ENCODE measurements at places on chromosomes 5 and 9.

DNA sequence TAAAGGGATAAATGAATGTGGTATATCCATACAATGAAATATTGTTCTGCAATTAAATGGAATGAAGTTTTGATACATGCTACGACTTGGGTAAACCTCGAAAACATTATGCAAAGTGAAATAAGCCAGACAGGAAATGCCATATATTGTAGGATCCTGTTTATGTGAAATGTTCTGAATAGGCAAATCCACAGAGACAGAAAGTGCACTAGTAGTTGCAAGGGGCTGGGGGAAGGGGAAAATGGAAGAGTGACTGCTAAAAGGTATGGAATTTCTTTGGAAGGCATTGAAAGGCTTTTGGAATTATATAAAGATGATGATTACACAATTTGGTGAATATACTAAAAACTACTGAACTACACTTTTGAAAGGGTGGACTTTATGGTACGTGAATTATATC is 97.0 kb downstream of the FOXD1 start:
- DNase-seq, result no peak

DNA sequence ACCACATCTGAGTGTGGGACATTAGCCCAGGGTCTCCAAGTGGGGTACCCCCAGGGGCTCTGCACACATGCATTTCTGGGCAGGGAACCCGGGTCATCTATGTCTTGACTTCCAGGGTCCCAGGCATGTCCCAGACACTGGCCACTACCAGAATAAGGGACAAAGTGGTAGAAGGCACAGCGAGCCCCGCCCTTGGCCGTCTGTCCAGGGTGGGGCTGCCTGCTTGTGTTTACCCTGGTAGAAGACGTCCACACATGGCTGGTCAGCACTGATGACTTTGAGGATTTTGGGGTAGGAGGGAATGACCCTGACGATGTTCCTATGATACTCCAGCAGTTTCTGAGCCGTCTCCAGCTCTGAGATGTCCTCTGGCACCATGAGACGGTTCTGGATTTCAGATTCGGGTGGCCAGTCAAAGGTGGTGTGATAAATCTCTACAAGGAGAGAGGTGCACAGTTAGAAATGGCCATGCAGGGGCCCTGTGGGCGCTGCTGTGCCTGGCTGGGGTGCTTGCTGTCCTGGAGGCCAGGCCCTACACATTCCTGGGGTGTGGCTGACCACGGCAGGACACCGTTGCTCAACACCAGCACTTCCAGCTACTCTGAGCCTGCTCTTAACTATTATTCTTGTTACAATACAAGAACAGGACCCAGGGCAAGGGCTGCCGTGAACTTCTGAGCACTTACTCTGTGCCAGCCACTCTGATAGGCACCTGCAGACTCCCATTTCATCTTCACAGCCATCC is 51.3 kb downstream of the AK8 start:
- DNase-seq, result no peak

DNA sequence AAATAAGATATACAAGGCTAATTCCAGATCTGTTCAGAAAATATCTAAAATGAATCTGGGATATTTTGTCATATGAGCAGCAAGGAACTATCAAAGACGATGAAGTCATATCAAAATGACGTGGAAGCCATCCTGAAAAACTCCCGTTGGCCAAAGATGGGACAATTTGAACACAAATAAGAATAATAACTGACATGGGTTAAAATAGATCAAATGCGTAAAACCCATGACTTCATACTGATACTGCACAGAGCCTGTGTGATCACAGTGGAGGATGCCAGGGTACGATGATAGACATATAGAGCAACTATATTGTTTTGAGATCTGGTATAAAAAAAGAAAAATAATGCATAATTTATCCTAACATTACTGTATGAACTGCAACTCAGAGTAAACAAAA is 51.0 kb upstream of the PIP5K1B start:
- DNase-seq, result no peak

- DNase-seq, result peak; percentile 65
These were observed 140.4 kb downstream of the ESM1 start for GRCh38 chr5:54844905-54845566.

GRCh38 chr5:72066705-72067107 is 40.6 kb upstream of the MAP1B start:
- DNase-seq, result no peak

GRCh38 chr5:156322666-156323065 is 4.3 kb upstream of the SGCD start:
- DNase-seq, result no peak

- no peak for DNase-seq
These were observed 157.1 kb downstream of the ZNF462 start for GRCh38 chr9:107020040-107020530.

DNA sequence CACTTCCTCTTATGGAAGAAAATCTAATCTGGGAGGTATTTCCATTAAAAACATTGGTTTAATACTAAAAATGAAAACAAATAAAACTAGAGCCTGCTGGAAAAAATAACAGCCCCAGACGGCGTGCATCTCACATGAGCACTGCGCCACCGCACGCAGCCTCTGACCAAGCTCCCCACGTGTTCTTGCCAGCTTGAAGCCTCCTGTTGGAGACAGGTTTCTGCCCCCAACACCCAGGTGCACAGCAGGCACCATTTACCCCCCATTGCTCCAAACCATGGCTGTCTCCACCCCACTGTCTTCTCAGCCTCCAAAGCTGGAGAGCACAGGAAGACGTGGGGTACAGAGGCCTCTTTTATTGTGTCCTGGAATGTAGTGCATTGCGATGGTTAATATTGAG is 10.7 kb upstream of the COL5A1 start:
- DNase-seq, result no peak

GRCh38 chr5:96726802-96727201 is 64.6 kb downstream of the CAST start:
- DNase-seq, result no peak
